ENCODE measurements at places on chromosomes 1 and 21.

DNA sequence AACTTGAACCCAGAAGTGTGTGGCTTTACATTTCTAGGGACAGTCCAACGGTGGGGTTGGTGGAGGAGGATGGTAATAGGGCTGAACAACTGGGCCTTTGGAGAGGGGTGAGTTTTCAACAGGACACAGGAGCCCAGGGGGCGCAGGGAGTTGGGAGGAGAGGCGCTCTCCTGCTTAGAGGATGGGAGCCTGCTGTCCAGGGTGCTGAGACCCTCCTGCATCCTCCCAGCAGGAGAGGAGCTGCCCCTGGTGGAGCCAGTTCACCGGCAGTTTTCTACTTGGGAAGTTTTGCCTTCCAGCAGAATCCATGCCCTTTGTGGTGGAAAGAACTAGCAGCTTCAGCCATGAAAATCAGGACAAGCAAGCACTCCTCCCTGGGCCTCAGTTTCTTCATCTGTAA lies 8.6 kb downstream of the KCNC4 start:
- peaks cover 6% of the 10 kb centered on the region for H3K27me3 ChIP-seq
- no peak overlapping the region for H3K4me3 ChIP-seq
- H3K36me3 ChIP-seq, result peaks cover 4% of the 10 kb centered on the region
- DNase-seq, result no peak
- H3K27ac ChIP-seq, result no peak overlapping the region

GRCh38 chr1:147641695-147642592 lies 28.4 kb downstream of the ACP6 start:
- H3K36me3 ChIP-seq, result no peaks in the 10 kb centered on the region
- no peak overlapping the region for H3K4me3 ChIP-seq
- no peak overlapping the region for H3K27ac ChIP-seq
- peak; percentile 37 for DNase-seq

GRCh38 chr1:70083519-70083918 lies 121.9 kb downstream of the LRRC40 start:
- no peaks in the 10 kb centered on the region for H3K27me3 ChIP-seq

DNA sequence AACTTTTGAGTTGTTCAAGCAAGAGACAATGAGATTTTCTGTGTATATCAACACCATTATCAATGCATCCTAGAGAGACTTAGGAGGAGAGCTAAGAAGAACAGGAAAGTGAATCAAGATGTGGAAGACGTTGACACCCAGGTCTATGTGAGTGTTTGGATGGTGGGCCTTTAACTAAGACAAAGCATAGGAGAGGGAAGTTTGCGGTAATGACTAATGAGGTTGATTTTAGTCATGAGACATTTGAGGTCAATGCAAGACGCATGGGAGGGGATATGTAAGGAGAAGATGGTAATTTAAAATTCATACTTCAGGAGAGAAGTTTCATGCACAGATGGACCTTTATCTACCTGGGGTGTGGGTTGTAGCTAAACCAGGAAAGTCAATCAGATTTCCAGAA lies 269.6 kb downstream of the VAV3 start:
- DNase-seq, result no peak
- no peak overlapping the region for H3K4me3 ChIP-seq
- H3K36me3 ChIP-seq, result no peaks in the 10 kb centered on the region
- H3K27me3 ChIP-seq, result no peaks in the 10 kb centered on the region
